ENCODE measurements at places on chromosomes 3 and 15.

DNA sequence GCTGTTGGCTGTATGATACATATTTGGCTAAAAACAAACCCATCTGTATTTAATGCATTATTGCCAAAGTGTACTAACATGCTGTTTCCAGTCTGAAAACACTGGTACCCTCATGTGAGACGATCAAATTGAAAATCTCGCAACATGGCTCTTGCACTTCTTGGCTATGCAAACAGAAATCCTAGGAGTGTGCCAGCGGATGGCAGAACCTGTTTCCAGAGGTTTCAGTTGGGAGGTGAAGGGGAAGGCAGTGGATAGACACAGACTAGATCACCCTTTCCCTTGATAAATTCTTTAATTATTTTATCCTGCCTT lies 350.3 kb downstream of the TUSC7 start:
- DNase-seq, result no peak

DNA sequence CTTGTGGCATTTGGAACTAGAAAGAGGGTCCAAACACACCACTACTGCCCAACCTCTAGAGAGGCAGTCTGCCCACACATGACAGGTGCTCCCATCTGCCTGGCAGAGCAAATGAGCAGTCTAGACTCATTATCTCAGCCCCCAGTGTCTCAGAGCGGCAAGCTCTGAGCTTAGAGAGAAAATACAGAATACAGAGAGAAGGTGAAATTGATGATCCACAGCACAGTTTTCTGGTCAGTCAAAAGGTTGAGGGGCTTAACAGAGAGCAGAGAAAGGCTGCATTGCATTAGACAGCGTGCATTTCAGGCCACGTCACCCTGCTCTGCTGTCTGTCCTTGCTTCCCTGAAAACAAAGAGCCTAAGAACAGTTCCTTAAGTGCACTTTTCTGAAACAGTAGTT lies 135.1 kb downstream of the KCNMB2 start:
- DNase-seq, result no peak

DNA sequence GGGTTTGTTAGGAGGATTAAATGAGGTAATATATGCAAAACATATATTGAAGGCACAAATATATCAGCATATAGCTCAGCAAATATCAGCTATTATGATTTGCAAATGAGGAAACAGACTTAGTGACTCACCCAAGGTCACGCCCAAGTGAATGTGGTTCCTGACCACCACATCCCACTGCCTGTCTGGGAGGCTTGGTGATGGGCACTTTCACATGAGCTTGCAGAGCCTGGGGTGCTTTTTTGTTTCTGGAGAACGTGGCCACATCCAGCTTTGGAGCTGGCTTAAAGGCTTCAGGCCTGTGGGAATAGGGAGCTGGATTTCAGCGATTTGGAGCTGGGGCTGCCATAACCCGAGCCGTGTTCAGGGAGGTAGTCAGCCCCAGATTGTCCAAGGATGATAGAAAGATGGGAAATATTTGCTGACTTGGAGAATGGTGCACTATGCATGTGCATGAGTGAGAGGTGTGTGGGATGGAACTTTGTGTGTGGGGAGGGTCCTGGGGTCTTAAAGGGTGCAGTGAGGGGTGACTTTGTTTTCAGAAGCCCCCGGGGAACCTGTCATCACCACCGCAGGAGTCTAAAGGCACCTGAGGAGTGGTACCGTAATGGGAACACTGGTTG lies 12.0 kb upstream of the FGD5 start:
- DNase-seq, result peak; percentile 40

- DNase-seq, result peak; percentile 76
Measured at GRCh38 chr15:66566963-66567531, 1.2 kb upstream of the LCTL start.

GRCh38 chr15:40128766-40129660 lies 20.3 kb upstream of the BMF start:
- DNase-seq, result no peak

GRCh38 chr3:71585887-71586809 lies 2.6 kb upstream of the FOXP1 start:
- peak; percentile 29 for DNase-seq

- no peak for DNase-seq
Measured at GRCh38 chr3:41126472-41126871, 72.8 kb upstream of the CTNNB1 start.

DNA sequence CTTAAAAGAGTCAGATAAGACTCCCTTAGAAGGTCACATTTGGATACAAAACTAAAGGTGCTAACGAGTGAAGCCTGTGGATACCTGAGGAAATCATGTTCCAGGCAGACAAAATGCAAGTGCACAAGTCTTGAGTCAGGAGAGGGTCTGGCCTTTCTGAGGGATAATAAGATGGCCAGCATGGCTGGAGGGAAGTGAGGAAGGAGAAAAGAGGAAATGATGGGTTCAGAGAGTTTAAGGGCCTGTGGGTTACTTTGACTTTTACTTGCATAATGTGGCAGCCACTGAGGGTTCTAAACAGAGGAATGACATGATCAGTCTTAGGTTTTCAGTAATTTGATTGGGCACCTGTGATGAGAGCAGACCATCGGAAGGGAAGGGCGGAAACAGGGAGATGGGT lies 3.5 kb upstream of the ROPN1B start:
- DNase-seq, result no peak

DNA sequence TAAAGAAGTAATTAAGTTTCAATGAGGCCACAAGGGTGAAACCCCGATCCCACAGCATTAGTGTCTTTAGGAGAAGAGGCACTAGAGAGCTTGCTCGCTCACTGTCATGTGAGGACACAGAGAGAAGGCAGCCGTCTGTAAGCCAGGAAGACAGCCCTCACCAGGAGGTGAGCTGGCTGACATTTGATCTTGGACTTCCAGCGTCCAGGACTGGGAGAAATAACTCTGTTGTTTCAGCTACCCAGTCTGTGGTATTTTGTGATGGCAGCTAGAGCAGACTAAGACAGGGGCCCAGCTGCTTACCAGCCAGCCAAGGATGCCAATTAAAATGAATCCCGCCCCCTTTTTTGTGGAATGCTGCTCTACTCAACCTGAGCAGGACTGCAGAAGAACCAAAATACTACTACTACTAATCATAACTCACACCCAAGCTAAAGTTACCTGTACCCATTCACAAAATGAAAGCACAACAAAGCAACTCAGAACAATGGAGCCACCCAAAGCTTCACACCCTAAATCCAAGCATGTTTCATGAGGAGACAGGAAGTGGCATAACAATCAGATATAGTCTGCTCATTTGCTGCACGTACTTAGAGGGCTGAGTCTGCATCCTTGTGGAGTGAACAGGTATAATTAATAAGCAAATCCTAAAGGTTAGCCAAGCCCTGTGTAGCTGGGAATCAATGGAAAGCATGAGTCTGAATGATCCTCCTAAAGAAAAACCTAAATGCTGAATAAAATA lies 35.6 kb upstream of the RHCG start:
- no peak for DNase-seq

GRCh38 chr3:172542999-172543398 lies 19.8 kb upstream of the TNFSF10 start:
- DNase-seq, result no peak

DNA sequence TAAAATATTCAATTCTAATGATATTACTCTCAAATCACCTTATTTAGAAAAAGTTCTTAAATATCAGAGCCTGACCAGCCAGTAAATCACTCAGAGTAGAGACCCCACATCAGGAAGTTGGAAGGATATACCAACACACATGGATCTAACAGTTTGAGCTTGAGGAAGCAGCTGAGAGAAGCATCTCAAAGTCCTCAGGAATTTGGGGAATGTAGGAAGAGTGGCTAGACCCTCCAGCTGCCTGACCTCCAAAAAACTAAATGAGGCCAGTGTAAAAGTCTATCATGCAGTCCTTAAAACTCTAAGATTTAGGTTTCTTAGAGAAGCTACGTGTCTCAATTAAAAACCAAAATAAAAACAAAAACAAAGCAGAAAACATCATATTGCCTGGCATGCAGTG lies 55.4 kb downstream of the SETD2 start:
- DNase-seq, result no peak

GRCh38 chr3:52834871-52835501 lies at the start of gene MUSTN1:
Gene MUSTN1, minus strand, starts transcription at chr3:52835019. Its CDS starts 71 bp downstream, at chr3:52834948.
- no peak for DNase-seq

Measured in GM12865 (cell line).